ENCODE measurements at places on chromosomes 6 and 20.

DNA sequence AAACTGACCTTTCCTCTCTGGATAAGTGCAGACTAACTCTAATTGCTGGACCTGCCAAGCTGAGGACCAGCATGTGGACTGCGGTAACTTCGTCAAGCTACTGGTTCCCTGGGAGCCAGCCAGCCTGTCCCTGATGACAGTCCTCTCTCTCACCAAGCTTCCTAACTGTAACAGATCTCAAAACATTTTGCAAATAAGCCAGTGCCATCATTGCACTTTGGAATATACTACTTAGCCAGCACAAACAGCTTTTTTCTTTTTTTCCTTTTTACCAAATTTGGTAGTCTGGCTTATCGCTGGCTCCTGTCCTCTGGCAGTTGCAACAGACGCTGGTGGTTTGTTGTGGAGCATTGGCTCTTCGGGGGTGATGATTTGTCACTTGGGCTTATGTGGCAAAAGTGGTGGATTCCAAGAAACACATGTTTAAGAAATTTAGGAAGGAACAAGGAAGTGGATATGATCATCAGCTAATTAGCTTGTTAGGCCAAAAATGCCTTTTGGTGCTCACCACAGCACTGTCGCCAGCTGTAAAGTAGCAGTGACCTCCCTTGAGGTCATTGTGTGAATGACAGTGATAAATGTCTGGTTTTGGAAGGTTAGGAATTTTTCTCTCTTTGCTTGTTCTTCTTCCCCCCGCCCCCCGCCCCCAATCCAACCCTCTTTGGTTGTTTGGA is 171.7 kb downstream of the CLIC5 start:
- DNase-seq, result no peak

GRCh38 chr6:110878751-110879522 is 4.4 kb downstream of the AMD1 start:
- DNase-seq, result peak; percentile 30

DNA sequence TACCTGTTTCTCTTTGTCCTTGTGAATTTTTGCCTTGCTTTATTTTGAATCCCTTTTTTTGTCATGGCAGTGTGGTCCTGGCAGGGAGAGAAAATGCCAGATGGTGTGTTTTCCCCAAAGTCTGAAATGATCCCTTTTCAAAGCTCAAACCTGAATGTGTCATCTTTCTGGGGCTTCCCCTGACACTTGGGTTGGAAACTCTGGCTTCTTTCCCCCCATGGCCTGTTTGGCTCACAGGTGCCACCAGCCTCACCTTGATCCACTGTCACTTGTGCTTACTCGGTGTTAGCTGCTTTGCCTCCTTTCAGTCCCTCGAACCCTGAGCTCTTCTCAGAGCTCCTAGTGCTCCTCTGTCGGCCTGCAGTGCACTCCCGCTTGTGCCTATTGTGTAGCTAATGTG is 22.3 kb downstream of the MYBL2 start:
- no peak for DNase-seq

DNA sequence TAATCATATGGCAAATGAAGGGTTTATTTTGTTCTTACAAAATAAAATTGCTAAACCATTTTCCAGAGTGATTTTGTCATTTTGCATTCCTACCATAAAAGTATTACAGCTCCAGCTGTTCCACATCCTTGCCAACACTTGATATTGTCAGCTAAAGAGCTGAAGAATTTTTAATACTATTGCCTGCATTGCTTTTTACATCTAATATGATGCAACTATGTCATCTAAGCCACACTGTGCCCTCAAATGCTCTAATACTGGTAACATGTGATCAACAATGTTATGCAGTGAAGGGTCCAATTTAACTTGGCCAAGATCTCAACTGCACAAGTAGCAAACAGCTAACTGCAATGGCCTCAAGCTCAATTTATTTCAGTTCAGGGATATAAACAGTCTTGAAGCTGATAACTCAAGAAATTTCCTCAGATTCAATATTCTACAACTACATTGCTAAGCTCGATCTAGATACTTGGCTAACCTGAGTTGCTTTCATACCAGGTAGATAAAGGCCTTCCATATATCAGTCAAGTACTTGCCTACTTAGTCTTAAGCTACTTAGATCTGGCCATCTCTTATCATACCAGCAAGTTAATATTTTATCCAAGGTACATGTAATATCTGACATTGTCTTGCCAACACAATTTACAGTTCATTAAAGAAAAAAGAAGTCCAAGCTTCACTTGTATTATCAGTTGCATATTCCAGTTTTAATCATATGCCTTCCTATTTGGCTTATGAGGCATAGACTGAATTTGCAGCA is 17.0 kb downstream of the AKIRIN2 start:
- no peak for DNase-seq

- DNase-seq, result peak; percentile 78
Observed at GRCh38 chr6:80338201-80338836, 231.8 kb downstream of the BCKDHB start.

- DNase-seq, result no peak
Observed at GRCh38 chr20:25209911-25210310, 14.4 kb downstream of the ENTPD6 start.

All from activated CD4-positive, alpha-beta T cell treated with anti-CD3 and anti-CD28 coated beads, Interleukin-2, amount 50 U/mL, for 48 hours (primary cell).